ENCODE measurements at places on chromosomes 2 and 18.

DNA sequence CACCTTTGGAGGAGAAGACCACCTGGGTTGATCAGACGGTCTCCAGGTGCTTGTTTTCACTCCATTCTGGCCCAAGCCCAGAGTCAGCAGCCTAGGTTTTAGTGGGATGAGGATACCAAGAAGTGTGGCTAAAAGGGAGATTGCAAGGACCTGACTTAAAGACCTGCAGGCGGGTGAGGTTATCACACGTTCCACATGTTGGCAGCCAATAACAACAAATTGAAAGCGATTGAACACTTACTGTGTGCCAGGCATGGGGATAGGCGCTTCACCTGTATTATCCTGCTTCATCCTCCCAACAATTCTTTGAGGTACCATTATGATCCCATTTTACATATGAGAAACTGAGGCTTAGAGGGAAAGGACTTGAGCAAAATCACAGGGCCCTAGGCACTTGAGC, 5.0 kb downstream of the ARL4C start:
- no peak for DNase-seq

DNA sequence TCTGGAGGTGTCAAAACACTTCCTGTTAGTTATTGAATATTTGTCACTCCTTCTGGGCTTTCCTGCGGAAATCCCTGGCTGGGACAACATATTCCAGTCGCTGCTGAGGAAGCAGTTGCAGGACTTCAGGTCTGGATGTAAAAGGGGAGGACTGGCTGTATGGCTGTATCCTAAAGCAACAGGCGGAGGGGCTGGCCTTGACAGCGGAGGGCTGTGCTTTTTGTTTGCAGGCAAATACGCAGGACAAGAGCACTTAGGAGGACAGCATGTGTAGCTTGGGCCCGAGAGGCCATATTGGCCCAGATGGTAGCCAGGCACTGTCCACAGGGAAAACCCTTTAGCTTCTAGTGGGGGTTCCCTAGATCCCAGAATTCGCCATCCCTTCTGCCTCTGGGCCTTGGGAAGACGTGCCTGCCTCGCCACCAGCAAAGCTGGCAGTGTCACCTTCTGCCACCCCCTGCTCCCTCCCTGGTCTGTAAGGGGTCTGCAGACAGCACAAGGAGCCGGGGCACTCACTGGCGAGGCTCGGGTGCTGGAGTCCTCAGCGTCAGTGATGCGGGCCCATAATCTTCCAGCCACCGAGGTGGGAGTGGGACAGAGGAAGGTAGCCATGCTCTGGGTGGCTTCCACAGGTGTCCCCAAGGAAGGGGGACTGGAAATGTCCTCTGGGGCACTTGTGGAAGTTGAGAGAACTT, 6.7 kb downstream of the NPPC start:
- no peak for DNase-seq

DNA sequence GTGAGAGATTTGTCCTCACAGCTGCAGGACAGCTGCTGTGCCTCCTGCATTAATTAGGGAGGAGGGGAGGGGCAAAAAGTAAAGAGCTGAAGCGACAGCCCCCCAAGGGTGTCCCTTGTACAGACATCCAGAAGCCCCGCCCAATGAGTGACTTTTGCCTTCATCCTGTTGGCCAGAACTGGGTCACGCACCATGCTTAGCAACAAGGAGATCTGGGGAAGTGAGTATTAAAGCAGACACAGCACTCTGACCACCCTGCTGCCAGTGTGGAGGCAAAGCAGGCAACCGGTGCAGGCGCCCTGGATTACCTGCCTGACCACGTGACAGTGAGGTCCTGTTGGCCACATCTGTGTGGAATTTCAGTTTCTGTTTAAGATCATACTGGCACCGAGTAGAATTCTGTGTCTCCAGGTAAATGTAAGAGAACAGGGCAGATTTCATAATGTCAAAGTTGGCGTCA, 21.5 kb upstream of the BIN1 start:
- peak; percentile 72 for DNase-seq

DNA sequence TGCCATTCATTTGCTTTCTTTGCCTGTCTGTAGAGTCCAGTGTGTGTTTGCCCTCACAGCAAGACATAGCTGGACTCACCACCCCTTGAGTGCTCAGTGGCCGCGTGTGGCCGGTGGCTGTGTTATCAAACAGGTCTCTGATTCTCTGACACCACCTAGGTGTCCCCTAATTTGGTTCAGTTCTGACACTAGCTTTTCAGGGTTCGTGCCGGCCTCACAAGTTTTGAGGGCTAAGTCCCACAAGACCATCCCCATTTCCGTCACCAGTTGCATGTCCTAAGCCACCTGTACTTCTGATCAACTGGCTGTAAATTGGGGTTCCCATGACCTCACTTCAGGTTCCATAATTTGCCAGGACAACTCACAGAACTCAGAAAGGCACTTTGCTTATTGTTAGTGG, 23.5 kb downstream of the NCK2 start:
- DNase-seq: no peak

GRCh38 chr2:77521548-77521891, 656 bp downstream of the LRRTM4 start:
- DNase-seq: peak; percentile 24

DNA sequence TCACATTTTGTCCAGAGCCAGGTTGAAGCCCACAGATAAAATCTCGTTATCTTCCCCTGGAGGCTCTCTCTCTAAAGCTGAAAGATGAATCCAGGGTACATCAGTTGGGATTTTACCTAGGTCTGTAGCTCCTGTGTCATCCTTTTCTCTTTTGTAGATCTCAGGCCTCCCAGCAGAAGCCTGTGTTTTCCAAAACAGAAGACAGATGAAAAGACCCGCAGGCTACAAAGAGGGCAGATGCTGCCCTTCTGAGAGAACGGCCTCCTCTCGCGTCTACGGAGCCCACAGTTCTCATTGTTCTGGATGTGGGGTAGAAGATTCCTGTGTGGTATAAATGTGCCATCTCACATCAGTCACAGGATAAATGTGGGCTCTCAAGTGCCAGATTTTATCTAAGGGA, 139.5 kb downstream of the SUCLG1 start:
- no peak for DNase-seq
